Left lung (tissue), 14 donors: ENCODE measurements at places on chromosomes 2 and 18. TPM values are rescaled to one million over a fixed set of nuclear protein-coding genes. Genes with fewer than 3 reads are reported as not detected.

The HRH4 gene
- total RNA-seq = 7.5 TPM

The ALPP gene
- 3.1 TPM for total RNA-seq

DNA sequence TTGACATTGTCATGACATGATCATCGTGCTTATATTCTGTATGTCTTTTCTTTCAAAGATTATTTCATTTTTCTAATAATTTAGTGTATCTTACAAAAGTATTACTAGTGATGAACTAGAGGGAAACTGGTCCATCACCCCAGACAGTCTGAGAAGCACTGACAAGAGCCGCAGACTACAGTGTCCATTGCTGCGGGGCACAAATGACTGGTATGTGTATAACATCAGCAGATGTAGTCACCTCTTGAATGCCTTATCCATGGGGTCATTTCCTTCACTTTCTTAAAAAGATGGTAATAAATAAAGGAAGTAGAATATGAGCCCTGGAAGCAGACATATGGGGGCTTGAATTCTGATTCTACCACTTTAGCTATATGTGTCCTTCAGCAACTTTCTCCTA, 29.6 kb downstream of the NEMP2 start:
- no peaks in the 10 kb centered on the region for H3K27me3 ChIP-seq
- H3K4me3 ChIP-seq = no peak overlapping the region
- H3K27ac ChIP-seq = no peak overlapping the region

GRCh38 chr2:160891353-160891740, 268.9 kb upstream of the TANK start:
- no peaks in the 10 kb centered on the region for H3K4me1 ChIP-seq
- H3K4me3 ChIP-seq = no peak overlapping the region
- H3K27me3 ChIP-seq = no peaks in the 10 kb centered on the region
- H3K36me3 ChIP-seq = no peaks in the 10 kb centered on the region
- no peak overlapping the region for H3K27ac ChIP-seq

DNA sequence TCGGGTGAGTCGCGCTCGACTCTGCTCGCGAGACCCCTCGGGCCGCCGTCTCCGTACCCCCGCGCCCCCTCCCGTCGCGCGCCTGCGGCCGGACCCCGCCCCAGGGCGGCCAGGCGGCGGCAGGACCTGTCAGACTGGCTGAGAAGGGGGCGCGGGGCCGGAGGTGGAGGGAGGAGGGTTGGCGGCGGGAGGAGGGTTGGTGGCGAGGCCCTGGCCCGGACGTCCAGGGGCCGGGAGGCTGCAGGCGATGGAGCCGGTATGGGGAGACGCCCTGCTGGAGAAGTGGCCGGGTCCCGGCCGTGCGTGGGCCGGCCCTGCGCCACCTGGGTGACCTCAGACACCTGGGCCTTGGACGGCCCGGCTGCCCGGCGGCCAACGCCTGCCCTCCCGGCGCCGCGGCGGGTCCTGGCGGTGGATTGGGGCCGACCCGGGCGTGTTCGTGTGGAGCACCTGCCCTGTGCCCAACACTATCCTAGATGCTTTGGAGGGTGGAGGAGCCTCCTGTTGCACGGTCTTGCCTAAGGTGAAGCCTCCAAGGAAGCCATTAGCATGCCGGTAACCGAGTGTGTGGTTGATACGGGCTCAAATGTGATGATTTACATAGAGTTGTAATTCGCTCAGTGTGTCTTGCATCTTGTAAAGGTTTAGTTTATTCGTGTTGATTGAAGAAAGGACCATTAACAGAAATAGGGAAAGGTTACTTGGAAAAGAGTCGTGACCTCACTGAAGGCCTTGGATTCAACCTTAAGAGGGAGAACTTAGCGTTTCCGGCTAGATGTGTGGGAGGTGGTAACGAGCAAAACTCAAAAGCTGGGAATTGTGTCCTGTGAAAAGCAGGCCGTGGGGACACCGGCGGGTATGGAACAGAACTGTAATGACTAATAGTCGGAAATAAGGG, 550 bp downstream of the MYL12B start:
- peak overlapping the region; percentile 82 for H3K4me3 ChIP-seq
- peaks cover 20% of the 10 kb centered on the region for H3K36me3 ChIP-seq
- no peak for DNase-seq
- H3K27me3 ChIP-seq = no peaks in the 10 kb centered on the region
- peaks cover 25% of the 10 kb centered on the region for H3K4me1 ChIP-seq

DNA sequence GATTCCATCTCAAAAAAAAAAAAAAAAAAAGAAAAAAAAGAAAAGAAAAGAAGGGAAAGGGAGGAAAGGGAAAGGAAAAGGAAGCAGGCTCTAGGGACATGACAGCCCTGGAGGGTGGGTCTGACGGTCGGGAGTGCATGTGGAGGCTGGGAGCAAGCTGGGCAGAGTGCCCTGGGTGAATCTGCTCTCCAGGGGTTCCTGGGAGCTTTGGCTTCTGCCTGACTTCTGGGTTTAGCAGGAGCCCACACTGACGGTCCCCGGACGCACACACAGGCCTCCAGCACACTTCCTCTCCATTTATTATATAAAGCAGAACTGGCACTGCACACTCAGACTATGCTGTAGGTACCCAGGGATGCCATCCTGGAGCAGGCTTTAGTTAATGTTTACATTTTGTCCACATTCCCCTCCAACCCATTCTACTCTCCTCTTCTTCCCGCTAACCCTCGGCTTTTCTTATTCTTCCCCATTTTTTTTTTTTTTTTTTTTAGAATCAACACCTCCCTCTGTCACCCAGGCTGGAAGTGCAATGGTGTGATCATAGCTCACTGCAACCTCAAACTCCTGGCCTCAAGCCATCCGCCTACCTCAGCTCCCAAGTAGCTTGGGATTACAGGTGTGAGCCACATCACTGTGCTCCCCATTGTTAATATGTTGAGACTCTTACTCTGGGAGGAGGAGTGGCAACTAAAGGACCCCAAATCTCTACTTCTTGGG, 151.1 kb upstream of the SLC1A4 start:
- H3K27me3 ChIP-seq = no peaks in the 10 kb centered on the region
- H3K4me1 ChIP-seq = no peaks in the 10 kb centered on the region
- DNase-seq = no peak
- peak overlapping the region; percentile 78 for H3K27ac ChIP-seq
- H3K36me3 ChIP-seq = no peaks in the 10 kb centered on the region

DNA sequence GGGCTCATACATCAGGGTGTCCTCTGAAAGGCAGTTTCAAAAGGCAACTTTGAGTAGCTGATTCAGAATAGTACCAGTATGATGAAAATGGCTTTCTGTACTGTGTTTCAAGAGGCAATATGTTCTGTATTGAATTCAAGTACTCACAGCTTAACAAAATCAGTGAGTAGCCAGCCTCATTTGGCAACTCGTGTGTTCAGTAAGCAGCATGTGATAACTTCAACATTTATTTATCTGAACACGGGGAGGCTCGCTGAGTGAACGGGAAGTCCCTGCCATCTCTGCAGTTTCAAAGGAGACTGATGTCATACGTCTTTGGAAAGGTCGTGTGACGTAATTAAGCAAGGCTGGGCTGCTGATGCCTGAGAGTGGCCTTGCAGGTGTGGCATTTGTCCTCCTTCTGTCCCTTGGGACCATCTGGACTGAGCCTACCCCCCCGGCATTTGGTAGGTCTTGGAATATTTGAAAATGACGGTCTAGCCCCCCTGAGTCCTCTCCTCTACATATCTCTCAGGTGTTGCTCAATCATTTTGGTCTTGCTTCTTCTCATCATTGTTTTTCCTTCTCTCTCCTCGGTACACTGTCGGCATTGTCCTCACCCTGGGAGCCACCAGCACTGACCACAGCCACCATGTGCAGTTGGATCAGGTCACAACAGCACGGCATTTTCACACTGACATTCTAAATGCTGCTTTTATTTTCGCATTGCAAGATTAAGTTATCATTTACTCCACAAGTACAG, 62.8 kb downstream of the SMIM21 start:
- no peak for DNase-seq
- no peak overlapping the region for H3K27ac ChIP-seq
- H3K4me1 ChIP-seq = no peaks in the 10 kb centered on the region
